ENCODE measurements at places on chromosomes 11 and 22.

- DNase-seq = no peak
Measured at GRCh38 chr22:26276529-26277160, 107.4 kb downstream of the SEZ6L start.

GRCh38 chr11:47163193-47163592 is 13.5 kb downstream of the ARFGAP2 start:
- no peak for DNase-seq

DNA sequence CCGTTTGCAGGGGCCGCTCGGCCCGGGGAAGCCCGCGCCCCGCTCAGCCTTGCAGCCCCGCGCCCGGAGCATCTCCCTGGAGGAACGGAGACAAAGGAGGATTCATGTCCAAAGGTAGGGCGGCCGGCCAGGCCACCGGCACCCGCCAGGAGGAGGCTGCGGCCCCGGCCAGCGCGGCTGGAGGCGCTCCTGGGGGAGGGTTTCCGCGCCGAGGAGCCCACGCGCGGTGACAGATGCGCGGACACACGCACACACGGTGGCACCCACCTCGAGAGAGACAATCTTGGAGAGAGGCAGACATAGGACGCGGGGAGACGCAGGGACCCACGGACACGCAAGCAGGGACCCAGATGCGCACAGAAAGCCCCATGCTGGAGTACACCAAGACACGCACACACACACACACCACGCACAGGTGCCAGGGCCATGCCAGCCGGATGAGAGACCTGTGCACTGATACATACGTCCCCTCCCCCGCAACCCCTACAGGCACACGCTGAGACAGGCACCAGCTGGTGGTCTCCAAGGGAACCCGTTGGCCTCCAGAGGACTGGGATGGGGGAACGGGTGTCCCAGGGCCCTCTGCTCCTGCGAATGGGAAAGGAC is 7.8 kb downstream of the SEPTIN3 start:
- no peak for DNase-seq

DNA sequence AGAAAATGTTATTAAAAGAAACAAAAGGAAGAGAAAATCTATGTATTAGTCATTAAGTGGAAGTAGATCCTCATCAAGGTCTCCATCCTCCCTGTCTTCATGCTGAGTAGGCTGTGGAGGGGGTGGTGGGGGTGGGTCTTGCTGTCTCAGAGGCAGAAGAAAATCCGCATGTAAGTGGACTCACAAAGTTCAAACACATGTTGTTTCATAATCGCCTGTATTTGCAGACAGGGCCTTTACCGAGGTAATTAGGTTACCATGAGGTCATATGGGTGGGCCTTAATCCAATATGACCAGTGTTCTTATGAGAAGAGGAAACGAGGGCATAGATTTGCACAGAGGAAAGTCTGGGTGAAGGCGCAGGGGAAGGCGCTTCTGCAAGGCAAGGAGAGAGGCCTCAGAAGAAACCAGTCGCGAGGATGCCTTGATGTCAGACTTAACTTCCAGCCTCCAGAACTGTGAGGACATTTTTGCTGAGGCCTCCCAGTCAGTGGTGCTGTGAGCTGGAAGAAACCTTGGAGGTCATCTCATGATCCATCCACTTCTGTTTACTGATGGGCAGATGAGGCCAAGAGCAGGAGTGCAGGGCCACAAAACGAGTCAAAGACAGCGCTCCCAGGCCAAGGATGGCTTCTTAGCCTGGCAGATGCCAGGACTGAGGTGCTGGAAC is 49.3 kb upstream of the THY1 start:
- DNase-seq = no peak

DNA sequence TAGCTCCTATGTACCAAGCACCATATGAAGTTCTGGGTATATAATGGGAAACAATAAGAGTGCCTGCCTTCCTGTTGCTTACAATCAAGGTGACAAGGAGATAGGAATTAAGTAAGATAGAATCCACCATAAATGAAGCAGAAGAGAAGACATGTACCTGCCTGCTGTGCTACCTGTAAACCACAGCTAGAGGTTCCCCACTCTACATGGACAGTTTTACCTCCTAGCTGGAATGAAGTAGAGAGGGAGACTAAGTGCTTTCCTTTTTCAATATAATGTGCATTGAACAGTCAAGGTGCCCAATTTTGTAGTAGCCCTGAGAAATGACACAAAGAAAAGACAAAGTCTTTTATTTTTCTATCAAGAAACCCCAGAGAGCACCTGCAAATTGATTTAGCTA is 984.6 kb downstream of the DLG2 start:
- no peak for DNase-seq

DNA sequence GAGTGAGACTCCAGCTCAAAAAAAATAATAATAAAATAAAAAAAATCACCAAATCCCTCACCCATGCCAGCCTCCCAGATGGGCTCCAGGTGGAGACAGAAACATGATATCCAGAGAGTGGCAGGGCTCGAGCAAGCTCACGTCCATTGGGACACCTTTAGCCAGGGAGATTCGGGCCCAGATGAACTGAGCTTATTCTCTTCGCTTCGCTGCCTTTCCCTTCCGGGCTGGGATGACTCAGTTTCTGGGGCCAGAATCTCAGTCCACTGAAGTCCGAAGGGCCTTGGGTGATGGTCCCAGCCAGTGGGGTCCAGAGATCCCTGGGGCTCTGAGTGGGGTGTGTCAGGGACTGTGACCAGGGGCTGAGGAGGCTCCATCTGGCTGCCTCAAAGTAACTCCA is 23.0 kb upstream of the MYEOV start:
- no peak for DNase-seq
